ENCODE measurements at places on chromosomes 13 and 19.
A peak's percentile ranks its signal among the peaks of the same experiment; 100 is the strongest.

GRCh38 chr13:73991884-73992283 lies 142.3 kb downstream of the KLF12 start:
- DNase-seq: no peak

GRCh38 chr13:101453784-101454201 lies 1.3 kb downstream of the ITGBL1 start:
- DNase-seq: no peak

- no peak for DNase-seq
These were observed 91.1 kb downstream of the TUBA3C start for GRCh38 chr13:19090495-19090894.

DNA sequence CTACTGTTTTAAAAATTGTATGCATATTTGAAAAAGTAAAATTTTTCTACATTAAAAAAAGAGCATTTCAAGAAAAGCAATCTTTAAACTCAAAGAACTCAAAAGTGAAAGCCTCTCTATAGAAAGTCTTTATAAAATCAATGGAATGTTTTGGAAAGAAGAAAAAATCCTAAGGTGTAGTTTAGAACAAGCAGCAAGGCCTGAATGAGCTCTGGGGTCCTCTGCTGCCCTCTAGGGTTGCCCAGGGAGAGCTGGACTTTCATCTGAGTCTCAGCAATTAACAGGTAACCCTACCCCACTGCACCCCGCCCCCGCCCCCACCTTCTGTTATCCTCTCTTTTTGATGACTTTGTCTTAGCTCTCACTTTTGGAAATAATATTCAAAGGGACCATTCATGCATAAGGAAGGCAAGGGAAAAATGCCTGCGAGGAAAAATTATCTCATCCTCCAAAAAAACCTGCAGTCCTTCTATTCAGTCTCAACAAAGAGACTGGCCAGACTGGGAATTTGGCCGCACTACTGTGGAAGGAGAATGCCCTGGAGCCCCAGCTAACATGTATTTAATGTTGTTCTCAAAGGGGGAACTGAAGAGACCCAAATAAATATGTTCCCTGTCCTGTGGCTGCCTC lies 24.1 kb downstream of the SLC25A30 start:
- DNase-seq: no peak

DNA sequence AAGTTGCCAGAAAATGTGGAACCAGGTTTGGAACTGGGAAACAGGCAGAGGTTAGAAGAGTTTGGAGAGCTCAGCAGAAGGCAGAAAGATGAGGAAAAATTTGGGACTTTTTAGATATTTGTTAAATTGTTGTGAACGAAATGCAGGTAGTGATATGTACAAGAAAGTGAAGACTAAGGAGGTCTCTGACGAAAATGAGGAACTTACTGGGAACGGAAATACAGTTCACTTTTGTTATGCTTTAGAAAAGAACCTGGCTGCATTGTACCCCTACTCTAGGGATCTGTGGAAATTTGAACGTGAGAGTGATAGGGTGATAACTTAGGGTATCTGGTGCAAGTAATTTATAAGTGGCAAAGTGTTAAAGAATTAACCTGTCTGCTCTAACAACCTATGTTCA lies 632.4 kb downstream of the SLITRK5 start:
- no peak for DNase-seq

- no peak for DNase-seq
These were observed 9.3 kb downstream of the FAM124A start for GRCh38 chr13:51231456-51231855.

DNA sequence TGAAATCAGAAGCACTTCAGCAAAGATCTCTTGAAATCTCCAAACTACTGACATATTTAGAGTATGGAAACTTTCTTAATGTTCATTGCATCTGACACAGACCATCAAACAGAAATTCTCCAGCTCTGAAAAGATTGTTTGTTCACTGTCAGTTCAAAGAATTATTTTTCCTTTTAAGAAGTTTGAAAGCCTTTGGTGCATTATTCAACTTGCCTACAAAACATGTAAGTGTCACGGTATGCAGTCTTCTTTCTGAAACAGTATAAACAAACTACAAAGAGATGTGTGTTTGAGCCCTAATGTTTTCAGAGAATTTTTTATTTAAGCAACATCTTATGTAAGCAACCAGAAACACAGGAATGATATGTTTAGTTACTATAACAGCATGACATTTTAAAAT lies 125.4 kb downstream of the FGF14 start:
- DNase-seq: no peak

DNA sequence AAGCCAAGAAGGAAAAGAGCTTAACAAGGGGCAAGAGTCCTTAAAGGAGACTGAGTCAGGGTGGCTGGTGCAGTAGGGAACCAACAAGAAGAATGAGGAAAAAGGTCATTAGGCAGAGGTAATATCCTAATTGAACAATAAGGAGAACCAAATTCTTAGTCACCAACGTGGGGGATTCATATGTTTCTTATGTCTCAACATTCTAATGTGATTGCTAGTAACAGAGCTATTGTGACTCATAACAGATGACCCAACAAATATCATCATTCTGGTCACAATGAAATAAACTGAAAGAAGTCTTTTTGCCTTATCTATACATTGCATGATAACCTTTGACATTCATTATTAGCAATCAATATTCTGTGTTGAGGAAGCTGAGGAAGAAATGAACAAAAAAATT lies 101.6 kb downstream of the RAP2A start:
- DNase-seq: no peak

DNA sequence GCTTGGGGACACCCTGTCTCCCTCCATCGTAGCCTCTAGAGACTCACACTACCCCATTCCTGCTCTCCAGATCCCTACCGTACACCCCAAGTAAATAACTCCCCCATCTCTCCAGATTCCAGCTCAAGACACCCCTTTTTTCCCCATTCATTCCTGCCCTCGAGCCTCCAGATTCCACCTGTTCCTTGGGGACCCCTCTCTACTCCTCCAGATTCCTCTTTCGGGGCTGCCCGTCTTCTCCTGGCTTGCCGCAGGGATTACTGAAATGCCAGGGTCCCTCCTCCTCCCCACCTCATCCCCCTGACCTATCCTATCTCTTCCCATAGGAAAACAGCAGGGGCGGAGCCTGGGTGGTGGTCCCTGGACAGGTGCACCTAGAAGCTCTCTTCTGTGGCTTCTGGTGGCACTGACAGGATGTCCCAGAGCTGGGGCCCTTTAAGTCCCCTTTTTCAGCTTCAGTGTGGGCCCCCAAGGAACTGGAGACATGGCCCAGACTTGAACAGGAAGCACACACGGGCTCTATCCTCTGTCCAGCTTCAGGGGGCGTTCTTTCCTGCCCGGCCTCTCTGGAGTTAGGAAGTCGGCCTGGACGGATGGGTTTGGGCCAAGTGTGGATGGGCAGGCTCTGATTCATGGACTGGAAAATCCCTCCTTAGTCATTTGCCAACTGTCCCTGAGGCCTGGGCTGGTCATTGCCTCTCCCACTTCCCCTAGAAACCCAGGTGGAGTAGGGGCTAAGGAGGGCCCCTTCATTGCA lies 1.2 kb downstream of the ZSWIM4 start:
- no peak for DNase-seq

DNA sequence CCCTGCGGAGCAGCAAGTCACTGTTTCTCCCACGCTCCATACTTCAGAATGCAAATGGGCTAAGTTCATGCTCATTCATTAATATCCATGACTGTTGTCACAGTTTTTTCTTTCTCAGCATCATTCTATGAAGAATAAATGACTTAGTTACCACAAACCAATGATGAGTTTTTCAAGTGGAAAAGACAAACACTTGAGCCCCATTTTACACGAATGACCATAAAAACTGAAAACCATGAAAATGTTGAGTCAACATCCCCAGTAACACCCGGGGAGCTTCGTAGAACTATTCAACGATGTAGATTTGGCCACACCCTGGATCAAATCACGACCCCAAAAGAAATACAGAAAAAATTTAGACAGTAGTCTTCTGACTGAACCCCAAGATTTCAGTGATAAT lies 99.8 kb upstream of the GJB6 start:
- DNase-seq: no peak

GRCh38 chr13:80441968-80442367 lies 101.0 kb upstream of the SPRY2 start:
- no peak for DNase-seq

- no peak for DNase-seq
These were observed 61.8 kb upstream of the RANBP3 start for GRCh38 chr19:6039566-6040225.

- DNase-seq: peak; percentile 33
These were observed at the start of gene IFI30 for GRCh38 chr19:18173572-18174288. Gene IFI30 (plus strand): TSS chr19:18173813. CDS start chr19:18173842, 29 bp downstream.

DNA sequence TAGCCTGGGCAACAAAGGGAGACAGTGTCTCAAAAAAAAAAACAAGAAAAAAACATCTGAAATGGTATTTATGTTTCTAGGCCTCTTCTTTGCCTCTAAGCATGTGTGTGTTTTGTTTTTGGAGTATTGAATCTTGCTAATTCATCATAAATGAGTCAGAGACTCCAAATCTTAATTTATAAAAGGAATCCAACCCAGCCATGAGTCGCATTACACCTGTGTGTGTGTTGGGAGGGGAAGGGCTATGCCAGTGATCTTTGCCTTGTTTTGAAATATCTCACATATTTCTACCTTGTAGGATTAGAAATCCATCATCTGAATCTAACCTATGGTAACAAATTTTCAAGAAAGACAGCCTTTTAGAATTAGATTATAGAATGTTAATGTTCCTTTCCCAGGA lies 4.0 kb downstream of the ZNF331 start:
- DNase-seq: no peak

DNA sequence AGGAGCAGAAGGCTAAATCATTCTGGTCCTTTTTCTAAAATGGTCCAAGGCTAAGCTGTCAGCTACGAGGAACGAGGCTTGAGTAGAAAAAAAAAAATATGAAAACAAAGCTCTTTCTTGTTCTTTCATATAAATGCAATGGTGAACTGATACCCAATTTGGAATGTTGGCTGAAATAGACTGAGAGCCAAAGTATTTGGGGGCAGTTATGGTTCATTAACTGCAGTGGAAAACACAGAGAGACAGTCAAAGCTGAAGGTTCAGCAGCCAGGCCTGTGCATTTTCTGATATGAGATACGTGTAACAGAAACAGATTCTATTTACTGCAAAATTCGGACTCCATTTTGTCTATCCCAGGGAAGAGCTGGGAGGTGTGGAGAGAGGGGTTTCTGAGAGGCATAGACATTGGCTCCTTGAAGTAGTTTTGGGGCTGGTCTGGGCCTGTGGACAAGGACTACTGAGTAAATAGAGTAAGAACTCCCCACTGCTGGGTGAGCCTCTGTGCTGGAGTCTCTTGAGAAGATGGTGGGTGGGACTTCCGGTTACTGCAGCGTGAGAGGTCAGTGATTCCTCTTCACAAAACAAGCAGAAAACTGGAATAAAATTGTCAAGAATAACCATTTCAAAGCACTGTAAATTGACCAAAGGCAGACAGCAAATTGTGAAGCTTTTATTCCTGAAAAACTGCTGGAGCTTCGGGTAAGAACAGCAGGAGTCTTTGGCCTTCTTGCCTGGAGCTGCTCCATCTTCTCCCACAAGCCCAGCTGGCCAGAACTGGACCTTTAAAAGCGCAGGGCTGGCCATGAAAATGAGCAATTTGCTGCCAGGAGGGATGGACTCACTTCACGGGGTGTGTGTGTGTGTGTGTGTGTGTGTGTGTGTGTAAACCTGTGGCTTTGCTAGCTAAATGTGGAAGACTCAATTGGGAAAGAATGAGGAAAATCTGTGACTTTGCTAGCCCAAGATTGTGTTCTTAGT lies 43.1 kb upstream of the CNMD start:
- no peak for DNase-seq

GRCh38 chr13:111925146-111925875 lies 141.6 kb upstream of the SOX1 start:
- no peak for DNase-seq

DNA sequence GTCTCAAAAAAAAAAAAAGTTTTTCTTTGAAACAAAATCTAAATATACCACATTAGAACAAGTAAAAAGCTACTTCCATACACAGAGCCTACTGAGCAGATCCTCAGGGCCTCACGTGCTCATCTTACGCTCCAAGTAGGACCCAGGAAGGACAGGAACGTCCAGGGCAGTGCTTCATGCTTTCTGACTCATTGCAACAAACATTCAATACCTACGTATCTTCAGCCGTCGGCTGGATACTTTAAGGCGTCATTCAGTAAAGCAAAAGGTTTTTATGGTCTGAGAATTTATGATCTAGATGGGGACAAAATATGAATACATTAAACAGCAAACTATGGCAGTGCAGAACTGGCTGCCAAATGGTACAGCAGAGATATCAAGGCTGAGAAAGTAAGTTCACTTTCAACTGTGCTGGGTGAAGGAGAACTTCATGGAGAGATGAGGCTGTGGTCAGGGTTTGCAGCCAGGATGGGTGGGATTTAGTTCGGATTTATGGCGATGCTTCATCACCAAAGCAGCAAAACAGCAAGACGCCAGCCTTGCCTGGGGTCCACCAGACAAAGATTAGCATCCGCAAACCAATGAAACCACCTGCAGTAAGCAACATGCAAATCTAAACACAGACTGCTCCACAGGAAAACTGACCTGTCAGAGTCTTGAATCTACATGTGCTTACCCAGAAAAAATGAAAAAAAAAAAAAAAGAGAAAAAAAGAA lies 20.5 kb downstream of the CARS2 start:
- DNase-seq: no peak

DNA sequence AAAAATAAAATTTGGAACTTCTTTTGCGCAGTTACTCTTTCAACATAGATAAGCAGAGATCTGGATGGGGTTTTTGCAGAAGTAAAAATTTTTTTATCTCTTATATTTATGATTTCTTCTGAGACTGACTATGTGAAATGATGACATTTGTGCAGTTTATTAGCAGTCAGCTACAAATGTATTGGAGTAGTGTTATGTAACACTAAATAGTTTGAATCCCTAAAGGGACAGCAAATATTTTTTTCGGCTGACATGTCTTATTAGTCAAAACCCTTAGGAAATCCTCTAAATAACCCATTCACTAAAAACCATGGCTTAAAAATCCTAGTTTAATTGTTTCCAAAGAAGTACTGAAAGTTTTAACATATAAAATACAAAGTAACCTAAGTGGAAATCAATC lies 48.0 kb upstream of the EDNRB start:
- no peak for DNase-seq

DNA sequence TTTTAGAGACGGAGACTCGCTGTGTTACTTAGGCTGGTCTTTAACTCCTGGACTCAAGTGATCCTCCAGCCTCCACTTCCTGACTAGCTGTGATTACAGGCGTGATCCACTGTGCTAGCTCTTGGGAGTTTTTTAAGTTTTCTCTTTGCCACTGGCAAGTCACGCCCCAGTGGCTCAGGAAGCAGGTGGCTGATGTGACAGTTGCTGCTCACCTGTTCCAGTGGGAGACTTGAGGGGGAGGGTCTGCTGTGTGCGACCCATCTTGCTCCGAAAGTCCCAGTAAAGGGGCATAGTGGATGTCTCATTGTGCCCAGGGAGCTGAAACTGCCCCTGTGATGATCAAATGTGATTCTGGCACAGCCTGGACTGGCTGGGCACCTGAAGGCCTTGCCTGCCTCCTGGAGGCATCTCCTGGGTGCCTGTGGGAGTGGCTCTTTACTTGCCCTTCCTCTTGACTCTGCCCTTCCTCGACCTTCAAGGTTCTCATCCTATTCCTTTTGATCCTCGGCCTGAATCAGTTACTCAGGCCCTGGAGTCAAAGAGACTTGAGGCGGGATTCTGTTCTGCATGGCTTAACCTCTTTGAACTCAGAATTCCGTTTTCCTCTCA lies 7.8 kb downstream of the SMARCA4 start:
- no peak for DNase-seq
